SK-N-SH (cell line): ENCODE measurements at places on chromosomes 1 and 21. TPM values are rescaled to one million over a fixed set of nuclear protein-coding genes. Genes with fewer than 3 reads are reported as not detected.

Gene TRABD2B
- polyA plus RNA-seq, result 0.02 and 0.03 TPM in 2 replicates

Gene HES2
- polyA plus RNA-seq, result 0.03 TPM in 2 replicates

Gene TRIM46
- 12.3 and 12.7 TPM in 2 replicates for polyA plus RNA-seq

Gene CCDC181
- polyA plus RNA-seq, result 1.2 TPM in 2 replicates

Gene CNR2
- not detected in 2 replicates for polyA plus RNA-seq
